ENCODE measurements at places on chromosomes 11 and 22.

DNA sequence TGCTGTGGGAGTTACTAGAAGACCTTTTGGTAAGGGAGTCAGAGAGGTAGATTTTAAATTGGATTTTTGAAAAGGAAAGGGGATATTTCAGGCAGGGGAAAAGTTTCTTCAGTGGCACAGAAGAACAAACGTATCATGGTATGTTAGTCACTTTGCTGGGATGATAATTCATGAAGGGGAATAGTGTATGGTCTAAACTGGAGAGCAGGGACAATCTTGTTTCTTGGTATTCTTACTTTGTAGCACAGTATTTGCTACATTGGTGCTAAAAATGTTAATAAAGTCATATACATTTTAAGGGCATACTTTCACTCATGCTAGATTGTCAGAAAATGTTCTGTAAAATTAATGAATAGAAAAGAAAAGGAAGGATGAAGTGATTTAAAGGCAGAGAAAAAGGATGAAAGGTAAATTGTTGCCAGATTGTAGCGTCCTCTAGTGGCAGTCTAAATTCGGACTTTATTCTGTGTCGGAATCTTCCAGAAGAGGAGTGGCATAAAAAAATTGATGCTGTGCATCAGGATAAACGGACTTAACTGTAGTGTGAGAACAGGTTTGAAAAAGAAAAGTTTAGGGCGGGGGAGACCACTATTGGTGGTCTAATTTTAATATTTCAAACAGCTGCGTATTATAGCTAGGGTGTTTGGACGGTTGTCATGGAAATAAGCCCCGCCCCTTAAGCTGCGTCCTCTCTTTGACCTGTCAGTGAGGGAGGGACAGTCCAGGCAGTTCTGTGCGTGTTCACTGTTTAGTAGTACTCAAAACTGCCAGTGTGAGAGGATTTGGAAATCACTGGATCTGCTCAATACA, at the start of gene BCO2:
BCO2 (plus strand) TSS at position 724 of the 810 bp plus-strand sequence. CDS start 90 bp downstream, outside the sequence.
- peak; percentile 51 for DNase-seq

DNA sequence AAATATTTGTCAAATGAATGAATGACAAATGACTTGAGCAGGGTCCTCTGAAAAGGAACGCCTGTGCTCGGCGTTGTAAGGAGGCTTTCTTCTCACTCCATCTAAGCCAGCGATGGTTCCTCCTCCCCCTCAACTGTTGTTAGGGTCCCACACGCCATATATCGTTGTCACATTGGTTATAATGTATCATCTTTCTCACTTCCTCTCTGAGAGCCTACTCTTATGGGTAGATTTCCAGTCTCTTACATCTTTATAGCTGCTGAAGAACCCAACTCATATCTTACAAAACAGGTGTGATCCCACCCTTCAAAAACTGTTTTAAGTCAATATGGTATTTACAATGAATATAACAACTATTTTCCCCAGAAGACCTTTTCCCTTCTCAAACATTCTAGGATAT, 81.5 kb downstream of the NAV2 start:
- DNase-seq: no peak

DNA sequence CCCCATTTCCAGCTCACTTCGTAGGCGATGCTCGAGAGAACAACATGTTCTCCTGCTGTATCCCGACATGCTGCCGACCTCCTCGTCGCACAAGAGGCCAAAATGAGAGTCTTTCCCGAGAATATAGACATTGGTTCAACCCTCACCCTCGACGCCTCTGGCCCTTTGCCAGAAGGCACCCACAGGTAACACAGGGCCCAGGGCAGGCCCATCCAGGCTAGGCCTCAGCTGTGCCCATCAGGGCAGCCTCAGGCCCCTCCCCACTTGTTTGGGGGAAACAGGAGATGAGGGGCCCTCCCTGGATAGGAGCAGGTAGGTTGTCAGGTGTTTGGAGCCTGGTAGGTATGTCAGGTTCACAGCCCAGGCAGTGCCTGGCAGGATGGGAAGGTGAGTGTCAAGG, 2.7 kb upstream of the RGL4 start:
- no peak for DNase-seq

DNA sequence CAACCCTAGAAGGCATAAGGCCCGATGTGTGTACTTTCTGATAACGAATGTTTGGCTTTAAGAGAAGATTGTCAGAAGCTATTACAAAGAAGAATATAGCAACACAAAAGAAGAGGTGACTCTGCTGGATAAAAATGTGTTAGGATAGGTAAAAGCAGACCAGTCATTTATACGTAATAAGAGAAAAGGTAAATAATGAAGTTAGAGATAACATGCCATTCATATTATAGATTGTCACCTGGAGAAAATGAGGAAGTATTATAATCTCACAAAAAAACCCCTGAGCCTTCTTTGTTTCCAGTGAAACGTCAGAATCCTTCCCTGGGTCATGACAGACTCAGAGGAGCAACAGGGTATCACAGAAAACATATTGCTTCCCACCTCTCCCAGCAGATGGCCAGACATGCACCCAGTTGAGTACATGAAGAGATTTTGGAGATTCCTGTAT, 36.1 kb downstream of the PPFIA1 start:
- no peak for DNase-seq

- DNase-seq: no peak
These were observed 14.7 kb downstream of the PHF21B start for GRCh38 chr22:44995105-44995514.

GRCh38 chr11:133966921-133967598, 10.3 kb upstream of the IGSF9B start:
- peak; percentile 62 for DNase-seq

Data from CD4-positive, alpha-beta T cell treated with Interleukin-2 at 100 ng/mL for 4 hours (primary cell).